ENCODE measurements at places on chromosomes 6 and 20.
A peak's percentile ranks its signal among the peaks of the same experiment; 100 is the strongest.

GRCh38 chr6:65072500-65072899, 634.5 kb downstream of the EYS start:
- no peak for DNase-seq

DNA sequence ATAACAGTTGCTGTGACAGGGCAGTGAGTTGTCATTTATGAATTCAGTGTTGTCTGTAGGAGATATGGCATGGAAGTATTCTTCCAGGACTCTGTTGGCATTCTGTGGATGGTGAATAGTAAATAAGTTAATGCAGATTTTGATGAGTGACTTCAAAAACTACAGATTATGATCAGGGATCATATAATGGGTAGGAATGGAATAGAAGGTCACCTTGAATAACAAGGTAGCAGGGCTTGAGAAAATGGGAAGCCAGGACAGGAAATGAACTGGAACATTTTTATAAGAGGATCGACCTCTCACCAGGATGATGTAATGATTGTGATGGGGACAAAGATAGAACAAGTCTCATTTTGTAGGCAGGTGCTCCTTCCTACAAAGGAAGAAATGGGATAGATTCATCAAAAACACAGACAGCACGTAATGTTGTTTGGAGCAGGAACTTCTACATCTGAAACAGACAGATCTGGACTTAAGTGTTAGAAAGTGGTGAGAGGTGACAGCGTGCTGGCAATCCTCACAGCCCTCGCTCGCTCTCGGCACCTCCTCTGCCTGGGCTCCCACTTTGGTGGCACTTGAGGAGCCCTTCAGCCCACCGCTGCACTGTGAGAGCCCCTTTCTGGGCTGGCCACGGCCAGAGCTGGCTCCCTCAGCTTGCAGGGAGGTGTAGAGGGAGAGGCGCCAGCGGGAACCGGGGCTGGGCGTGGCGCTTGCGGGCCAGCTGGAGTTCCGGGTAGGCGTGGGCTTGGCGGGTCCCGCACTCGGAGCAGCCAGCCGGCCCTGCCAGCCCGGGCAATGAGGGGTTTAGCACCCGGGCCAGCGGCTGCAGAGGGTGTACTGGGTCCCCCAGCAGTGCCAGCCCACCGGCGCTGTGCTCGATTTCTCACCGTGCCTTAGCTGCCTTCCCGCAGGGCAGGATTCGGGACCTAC, 30.8 kb upstream of the SSR1 start:
- DNase-seq = no peak

DNA sequence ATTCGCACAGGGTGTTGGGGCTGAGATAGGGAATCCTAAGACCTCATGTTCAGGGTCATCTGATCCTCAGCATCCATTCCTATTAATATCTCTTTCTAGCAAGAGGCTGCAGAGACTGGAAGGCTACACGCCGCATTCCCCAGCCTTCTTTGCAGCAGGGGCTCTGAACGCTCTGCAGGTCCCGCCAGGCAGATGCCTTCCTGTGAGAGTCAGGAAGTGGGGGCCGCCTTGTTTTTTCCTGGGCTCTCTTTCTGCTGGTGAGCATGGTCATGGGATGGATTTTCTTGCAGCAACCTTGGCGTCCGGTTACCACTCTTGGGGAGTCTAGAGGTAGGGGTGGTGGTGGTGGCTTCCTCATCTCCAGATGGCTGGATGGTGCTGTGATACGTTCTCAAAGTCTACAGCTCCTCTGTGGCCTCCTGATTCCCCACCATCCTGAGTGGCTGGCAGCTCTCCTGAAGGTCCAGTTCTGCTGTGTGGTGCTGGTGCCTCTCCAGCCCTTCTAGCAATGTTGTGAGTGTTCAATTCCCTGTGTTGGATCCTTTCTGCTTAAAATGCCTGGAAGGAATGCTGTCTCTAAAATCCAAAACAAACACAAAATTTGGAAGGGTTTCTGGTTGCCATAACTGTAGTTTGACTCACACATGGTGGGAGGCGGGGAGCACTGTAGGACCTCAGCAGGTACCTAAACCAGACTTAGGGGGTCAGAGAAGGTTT, 111.9 kb downstream of the CEBPB start:
- DNase-seq = no peak

DNA sequence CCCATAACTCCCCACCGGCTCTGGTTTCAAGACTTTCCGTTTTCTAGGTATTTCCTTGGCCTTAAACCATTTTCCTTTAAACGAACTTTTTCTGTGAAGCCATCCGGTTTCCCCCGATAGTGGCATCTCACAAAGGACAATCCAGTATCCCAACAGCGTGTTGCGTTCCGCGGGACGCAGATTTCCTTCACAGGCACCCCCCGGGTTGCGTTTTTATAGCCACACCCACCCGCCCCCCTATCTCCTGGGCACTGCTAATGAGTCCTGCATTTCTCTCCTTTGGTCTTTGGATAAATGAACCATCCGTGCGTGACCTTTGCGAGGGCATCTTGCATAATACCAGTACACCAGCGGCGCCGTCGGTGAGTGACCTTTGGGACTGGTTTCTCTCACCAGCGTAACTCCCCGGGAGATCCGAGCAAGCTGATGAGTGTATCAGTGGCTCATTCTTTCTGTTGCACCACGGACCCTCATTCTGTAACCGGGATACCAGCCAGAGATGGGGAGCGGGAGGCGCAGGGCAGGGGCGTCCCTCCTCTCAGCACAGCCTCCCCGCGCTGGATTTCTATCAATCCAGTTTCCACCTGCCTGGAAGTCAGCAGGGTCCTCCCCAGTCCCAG, 586 bp upstream of the NQO2 start:
- DNase-seq = peak; percentile 52

DNA sequence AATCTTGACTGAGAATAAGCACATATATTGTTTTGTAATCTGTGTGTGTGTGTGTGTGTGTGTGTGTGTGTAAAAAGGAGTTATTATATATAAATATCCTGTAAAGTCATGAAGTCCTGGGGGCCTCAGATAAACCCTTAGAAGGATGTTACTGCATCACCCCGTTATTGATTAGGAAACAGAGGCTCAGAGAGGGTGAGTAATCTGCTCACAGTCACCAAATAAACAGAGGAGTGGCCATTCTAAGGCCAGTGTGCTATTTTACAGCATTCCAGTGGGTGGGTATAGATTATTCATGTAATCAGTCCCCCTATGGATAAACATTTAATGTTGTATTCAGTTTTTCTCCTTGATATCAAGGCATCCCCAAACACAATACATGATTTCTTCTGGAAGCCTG, 87.1 kb downstream of the CDC5L start:
- no peak for DNase-seq

DNA sequence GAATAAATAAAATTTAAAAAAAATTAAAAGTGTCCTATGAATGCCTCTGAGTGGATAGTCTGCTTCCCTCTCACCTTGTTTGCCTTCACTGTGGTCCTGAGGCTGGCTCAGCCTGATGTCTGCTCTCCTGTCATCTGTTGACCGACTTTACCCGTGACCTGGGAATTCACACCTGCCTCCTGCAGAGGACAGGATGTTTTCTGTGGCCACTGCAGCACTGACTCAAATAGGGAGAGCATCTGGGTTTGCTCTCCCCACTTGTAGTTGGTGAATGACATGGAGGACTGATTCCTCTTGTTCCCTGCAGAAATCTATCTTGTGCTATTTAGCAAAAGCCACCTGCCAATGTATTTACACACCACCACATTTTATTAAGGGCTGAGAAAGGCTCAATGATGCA, 52.4 kb upstream of the ERVFRD-1 start:
- DNase-seq = no peak

GRCh38 chr20:51318058-51318949, 224.2 kb downstream of the NFATC2 start:
- no peak for DNase-seq

- no peak for DNase-seq
These were observed 51.9 kb upstream of the SYNDIG1 start for GRCh38 chr20:24417485-24417884.

- peak; percentile 22 for DNase-seq
These were observed 274.9 kb downstream of the CDH26 start for GRCh38 chr20:60233018-60233630.

DNA sequence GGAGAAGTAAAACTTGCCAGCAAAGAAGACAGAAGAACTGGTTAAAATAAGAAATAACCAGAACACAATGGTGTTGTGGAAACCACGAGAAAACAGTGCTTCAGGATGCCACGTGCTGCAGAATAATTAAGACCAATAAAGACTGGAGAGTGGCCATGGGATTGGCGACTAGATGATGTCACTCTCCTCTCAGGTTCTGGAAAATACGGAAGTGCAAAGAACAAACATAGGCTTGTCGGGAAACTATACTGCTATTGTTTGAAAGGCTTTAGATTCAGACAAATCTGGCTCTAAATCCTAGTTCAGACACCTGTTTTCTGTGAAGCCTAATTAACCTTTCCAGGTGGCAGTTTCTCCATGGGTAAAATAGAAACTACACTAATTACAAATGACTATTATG, 138.4 kb upstream of the STXBP5 start:
- DNase-seq = no peak

- DNase-seq = no peak
These were observed 229.5 kb downstream of the ERMARD start for GRCh38 chr6:169980826-169981450.

DNA sequence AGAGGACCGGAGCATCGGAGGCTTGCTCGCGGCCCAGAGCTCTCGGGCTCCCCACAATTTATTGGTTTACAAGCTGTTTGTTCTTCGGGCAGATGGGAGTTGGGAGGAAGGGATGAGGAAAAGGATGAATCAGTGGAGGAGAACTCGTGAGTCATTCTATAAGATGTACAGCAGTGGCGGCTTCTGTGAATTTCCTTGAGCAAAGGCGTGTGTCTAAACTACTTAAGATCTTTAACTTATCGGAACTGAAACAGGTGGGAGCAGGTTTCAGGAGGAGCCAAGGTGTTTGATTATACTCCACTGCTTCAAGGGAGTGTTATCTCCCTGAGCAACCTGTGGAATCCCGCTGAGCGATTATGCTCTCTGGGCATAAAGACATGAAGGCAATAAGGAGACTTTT, 50.5 kb upstream of the IBTK start:
- DNase-seq = peak; percentile 17

DNA sequence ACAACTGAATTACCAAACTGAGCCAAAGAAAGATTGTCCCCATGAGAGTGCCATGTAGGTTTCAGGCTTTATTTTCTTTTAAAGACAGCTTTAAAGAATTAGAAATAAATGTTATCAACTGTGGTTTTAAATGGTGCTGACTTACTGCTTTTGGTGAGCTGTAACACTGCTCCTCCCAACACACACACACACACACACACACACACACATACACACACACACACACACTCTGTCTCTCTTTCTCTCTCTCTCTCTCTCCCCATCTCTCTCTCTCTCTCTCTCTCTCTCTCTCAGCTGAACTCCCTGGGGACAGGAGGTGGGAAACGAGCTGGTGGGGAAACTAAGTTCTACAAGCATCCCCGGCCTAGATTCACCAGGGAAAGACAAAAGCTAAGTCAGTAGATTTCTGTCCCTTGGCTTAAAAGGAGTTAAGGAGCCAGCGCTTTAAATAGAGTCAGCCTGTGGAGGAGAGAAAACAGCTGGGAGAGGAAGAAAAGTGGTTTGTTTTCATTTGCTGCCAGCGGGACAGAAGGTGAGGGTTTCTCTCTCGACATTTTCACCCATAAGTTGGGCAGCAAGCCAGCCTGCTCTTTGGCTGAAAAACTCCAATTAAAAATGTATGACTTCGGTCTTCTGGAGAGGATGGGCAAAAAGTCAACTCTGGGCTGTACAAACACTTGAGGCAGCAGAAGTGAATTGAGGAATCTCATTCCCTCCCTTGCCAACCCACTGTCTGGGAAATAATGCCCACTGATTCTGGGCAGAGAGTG, 27.4 kb downstream of the CBLN4 start:
- DNase-seq = no peak

- no peak for DNase-seq
These were observed 111.1 kb downstream of the TOX2 start for GRCh38 chr20:44025756-44026155.

GRCh38 chr6:88211446-88211845, 45.3 kb upstream of the CNR1 start:
- no peak for DNase-seq

- DNase-seq = no peak
These were observed 78.1 kb downstream of the PRDM1 start for GRCh38 chr6:106163966-106164877.

- DNase-seq = no peak
These were observed 74.7 kb upstream of the TNFAIP3 start for GRCh38 chr6:137792160-137793033.

DNA sequence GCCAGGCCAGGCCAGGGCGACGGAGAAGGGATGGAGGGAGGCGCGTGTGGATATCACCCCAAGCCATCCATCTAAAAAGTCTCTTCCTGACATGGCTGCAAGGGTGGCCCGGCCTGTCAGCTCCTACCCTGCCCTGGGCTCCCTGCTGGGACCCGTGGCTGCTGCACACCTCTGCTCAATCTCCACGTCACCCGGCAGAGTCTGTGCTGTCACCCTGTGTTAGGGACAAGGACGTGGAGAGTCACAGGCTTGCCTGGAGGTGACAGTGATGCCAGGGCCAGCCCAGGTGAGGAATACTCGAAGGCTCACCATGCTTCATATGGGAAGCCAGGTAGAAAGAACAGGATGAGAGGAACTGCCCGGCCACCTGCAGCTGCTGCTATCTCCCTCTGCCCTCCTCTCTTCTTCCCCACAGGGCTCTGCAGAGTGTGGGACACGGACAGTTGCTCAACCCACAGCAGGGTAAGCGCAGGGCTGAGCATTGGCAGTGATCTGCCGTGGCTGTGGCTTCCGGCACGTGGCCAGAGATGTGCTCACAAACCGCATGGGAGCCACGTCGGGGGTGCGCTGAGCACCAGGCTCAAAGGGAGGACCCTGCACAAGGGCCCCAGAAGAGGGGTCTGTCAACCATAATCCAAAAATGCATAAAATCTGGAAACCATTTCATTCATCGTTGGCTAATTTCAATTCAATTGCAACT, 214.3 kb downstream of the DLL1 start:
- DNase-seq = no peak

All from RCC 7860 (cell line).